SJCRH30 (cell line): ENCODE measurements at places on chromosomes 3 and 15.

GRCh38 chr15:47870300-47870955, 153.1 kb downstream of the SEMA6D start:
- DNase-seq = no peak

- DNase-seq = no peak
Measured at GRCh38 chr3:14991818-14992612, 44.6 kb downstream of the NR2C2 start.

DNA sequence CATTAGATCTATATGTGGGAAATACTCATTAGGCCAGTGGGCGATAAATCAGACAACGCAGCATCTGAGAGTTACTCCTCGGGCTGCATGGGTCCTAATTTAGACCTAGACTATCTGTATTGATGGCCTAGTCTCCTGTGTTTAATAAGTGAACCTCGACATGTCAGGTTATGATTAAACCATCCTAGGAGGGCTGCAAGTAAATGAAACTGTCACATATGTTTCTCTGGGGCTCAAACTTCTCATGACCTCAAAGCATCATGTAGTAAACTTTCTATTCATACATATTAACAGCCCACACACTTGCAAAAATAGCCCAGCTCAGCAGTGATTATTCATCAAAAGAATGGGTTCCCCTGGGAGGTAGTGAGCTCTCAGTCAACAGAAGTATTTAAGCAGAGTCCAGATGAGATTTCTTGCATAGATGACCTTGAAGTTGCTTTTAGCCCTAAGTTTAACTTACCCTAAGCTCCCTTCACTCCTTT, 51.6 kb downstream of the RAB11A start:
- DNase-seq = no peak

GRCh38 chr3:88334187-88334868, 184.6 kb downstream of the C3orf38 start:
- no peak for DNase-seq

DNA sequence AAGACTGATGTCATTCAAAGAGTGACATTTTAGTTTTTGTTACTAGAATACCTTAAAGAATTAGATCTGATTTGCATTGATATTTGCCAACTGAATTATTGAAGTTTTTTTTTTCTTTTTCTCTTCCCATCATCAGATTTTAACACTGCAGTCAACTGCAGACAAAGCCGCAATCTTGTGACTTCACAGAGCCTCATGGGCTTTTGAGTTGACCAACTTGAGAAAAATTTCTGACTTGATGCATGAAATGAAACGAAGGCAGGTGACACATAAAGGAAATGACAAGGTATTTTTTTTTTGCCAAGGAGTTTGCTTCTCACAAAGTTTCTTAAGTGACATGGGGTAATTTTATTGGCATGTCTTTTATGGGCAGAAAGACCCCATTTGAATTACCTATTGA, 383.7 kb downstream of the GAP43 start:
- no peak for DNase-seq

GRCh38 chr3:197458179-197458707, 97.5 kb downstream of the BDH1 start:
- DNase-seq = no peak

DNA sequence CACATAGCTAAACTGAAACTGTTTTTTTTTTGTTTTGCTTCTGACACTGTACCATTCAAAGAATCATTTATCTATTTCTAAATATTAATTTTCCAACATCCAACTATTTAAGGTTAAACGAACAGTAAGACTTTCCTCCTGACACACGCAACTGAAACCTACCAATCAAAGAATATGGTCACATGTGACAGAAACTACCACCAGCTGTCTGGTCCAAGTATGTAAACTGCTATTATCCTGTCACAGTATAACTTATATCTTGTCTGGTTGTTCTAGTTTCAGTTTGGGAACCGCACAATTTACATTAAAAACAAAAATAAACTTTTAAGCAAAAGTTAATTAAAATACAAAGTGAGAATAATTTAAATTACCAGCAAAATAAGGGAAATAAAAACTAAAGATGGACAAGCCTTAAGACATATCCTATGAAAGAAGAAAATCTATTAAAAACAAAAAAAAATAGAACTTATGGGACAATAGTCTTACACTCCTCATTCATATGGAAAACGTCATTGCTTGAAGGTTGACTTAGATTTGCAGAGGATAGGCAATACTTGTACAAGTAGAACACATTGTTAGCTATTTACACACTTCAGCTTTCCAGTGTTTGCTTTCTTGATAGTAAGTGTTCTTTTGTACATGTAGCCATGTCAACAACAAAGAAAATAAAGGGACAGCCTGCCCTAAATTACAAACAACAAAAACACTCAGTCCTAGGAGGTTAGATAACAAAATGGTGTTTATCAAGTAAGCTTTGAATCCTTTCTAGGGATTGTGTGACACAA, 26.8 kb upstream of the CHRM5 start:
- DNase-seq = no peak

DNA sequence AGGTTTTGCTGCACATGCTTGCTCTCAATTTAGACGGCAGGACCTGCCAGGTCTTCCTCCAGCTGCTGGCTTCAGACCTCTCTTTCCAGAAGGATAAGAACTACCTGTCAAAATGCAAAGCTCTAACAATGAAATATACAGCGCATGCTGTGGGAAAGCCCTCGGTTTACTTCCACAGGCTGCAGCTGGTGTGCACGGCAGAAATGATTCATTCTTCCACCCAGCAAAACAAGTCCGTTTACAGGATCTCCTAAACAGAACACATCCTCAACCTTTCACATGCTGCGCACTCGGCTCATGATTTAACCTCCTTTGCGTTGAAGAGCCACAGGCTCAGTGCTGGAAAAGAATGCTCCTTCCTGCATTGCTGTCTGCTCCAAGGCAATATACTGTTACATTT, 92.4 kb upstream of the WNT5A start:
- DNase-seq = no peak

GRCh38 chr3:183697610-183698317, at the start of gene YEATS2:
TSS of gene YEATS2 (plus strand) at chr3:183697797. CDS start at chr3:183715163, 17,366 bp downstream.
- DNase-seq = peak; percentile 77

DNA sequence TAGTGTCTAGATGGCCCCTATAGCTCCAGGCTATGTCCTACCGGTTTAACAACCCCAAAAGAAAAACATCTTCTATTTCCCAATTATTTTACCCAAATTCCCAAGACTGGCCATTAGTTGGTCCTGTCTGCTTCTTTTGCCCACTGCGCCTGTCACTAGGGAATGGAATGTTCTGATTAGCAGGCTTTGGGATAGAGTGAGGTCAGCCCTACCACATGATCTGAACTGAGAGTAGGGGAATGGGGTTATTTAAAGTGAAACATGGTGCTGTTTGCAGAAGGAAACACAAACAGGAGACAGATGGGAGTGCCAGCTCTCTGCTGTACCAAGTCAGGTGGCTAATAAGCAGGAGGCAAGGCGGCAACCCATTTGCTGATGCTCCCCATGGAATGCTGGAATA, 635.6 kb upstream of the CFAP20DC start:
- DNase-seq = no peak

DNA sequence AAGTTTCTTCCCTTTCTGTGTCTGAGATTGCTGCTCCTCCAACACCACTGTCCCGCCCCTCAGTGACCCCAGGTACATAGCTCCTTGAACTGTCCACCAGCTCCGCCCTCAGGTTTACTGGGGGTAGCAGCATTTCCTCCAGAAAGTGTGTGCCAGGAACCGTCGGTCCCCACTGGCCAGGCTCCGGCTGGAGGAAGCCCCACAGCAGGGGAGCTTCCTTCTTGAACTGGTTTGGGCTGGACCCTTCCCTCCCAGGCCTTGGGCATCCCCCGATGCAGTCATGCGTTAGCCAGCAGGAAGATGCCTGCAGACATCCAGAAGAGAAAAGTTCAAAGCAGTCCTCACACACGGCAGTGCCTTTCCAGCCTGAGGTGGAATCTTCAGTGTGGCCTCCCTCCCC, 19.7 kb downstream of the PAK6 start:
- no peak for DNase-seq

GRCh38 chr3:37902674-37903073, 41.0 kb downstream of the CTDSPL start:
- no peak for DNase-seq

GRCh38 chr3:169573148-169573547, 90.4 kb downstream of the MECOM start:
- DNase-seq = peak; percentile 10

DNA sequence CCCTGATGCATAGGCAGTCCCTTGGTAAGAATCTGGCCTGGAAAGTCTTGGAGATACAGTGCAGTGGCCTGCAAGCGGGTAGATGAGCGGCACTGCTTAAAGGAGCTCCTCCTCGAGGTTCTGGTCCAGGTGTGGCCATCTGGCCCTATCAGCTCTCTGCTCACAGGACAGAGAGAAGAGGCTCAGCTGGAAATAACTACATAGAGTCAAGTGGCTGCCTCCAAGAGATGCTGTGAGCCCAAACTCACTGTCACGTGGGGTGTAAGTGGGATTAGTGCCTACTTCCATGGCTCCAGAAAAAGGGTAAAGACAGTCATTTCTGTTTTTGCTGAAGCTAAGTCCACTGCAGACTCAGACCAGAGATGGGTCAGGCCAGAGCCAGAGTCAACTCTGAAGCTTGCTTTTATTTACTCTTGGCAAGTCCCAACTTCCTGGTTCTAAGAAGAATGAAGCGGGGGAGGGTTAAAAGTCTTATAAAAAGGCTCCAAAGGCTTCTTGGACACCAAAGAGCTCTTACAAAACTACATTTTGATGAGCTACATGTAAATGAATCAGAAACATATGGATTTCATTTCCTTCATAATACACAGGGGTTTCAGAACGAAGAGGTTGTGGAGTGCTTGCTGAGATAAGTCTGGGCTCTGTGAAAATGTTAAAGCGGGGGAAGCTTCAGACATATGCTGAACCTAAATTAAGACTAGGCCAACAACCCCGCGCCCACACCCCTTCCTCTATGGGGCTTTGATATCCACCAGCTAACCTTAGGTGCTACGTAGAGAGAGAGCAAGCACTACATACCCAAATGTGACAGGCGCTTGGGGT, 77.1 kb downstream of the PDZRN3 start:
- no peak for DNase-seq

DNA sequence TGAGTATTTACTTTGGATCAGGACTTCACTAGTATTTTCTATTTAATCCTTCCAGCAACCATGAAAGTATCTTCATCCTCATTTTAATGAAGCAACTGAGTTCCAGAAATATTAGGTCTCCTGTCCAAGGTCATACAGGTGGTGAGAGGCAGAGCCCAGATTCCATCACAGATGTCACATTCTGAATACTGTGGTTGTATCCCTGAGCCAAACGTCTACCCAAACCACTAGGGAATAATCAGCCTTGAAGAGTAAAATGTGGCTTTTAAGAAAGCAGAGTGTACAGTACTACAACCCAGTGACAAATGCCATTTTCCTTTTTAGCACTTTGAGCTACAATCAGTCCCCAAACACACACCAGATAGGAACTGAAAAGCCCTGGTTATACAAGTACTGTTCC, 93.3 kb upstream of the TRIM42 start:
- no peak for DNase-seq

- DNase-seq = peak; percentile 20
Measured at GRCh38 chr15:23564821-23565394, 566 bp upstream of the MKRN3 start.

GRCh38 chr3:59510576-59510975, 460.8 kb upstream of the CFAP20DC start:
- DNase-seq = no peak

- DNase-seq = peak; percentile 60
Measured at GRCh38 chr3:184234224-184234623, 4.8 kb downstream of the VWA5B2 start.

- DNase-seq = no peak
Measured at GRCh38 chr3:10614168-10614567, 108.8 kb upstream of the ATP2B2 start.

- DNase-seq = no peak
Measured at GRCh38 chr3:61742006-61742405, 180.6 kb downstream of the PTPRG start.

- no peak for DNase-seq
Measured at GRCh38 chr3:42175386-42176240, 84.5 kb downstream of the TRAK1 start.

DNA sequence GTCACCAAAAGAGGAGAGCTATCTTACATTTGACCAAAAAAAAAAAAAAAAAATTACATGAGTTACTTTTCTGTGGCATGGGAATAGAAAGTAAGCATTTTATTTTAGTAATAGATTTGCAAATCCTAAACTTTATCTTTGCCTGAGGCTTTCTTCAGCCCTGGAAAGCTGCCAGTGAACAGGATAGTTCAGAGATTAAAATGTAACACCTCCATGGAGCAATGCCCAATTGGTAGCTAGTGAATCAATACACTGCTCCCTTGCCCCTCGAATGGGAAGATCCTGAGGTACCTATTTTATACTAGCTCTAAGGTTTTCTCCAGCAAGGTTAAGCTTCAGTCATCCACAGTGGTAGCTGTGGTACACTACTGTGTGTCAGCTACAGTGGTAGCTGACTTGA, 867.1 kb downstream of the NAALADL2 start:
- DNase-seq = no peak

- no peak for DNase-seq
Measured at GRCh38 chr3:174253940-174254339, 605.2 kb upstream of the NAALADL2 start.

- no peak for DNase-seq
Measured at GRCh38 chr15:55084216-55084615, 112.5 kb downstream of the RSL24D1 start.

- no peak for DNase-seq
Measured at GRCh38 chr15:94470492-94470891, 239.1 kb downstream of the MCTP2 start.

DNA sequence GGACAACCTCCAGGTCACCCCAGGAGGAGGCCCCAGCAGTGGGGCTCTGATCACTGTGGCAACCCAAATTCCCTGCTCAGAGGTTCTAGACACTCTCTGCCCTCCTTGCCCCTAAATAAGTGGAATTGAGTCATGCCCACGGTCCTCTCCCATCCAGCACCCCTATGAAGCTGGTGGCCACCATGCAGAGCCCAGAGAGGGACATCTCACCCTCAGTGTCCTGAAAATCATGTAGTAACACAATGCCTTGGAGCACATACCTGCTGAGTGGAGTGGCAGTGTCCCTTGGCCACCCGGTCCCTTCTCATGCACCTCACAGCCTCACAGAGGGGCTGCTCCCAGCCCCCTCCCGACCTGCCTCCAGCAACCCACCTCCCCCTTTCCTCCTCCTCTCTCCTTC, 114.3 kb upstream of the MEF2A start:
- no peak for DNase-seq

GRCh38 chr15:85924088-85924487, 129.4 kb upstream of the KLHL25 start:
- no peak for DNase-seq

DNA sequence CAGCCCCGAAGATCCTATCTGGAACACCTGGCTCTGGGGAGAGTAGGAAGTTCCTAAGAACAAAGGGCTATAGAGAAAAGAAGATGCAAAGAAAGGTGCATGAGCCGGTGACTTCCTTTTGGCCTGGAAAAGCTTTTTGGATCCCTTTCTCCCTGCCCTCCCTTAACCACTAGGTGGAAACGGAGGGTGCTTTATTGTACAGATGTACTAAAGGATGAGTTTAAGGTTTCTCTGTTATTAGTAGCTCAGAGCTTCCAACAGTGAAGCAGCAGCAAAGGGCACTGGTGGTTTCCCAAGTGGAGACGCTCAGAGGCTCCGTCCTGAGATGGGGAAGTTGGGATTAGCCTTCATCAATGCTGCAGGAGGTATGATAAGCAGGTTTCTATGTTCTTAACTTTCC, 5.9 kb upstream of the ADGRG7 start:
- peak; percentile 43 for DNase-seq
